ENCODE measurements at places on chromosomes 2 and 18.

DNA sequence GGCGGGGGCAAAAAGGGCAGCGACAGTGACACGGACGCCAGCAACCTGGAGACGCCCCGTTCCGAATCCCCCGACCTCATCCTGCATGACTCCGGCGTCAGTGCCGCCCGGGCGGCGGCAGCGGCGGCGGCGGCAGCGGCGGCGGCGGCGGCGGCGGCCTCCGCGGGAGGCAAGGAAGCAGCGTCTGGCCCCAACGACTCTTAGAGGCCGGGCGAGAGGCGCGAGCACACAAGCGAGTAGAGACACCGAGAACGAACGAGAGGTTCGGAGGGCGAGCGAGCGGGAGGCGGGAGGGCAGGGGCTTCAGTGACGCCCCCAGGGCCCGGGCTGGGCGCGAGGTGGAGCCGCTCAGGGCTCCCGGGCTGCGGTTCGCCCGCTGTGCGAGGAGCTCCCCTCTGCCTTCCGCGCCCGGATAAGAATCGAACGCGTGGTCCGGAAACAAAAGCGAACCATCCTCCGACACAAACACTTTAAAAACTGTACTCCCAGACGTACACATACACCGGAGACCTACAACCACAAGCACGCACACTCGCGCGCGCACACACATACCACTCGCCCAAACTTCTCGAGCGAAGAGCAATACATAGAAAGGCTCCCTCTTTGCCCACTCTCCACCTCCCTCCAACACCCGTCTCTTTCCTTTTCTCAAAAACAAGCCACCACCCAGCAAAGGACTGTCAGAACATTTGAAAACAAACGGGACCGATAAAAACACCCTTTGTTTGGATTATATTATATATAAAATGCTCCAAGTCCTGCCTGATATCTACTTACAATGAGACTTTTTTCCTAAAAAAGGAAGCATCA lies 2.8 kb downstream of the SP9 start:
- H3K27ac ChIP-seq, result peak overlapping the region; percentile 84
- H3K27me3 ChIP-seq, result peaks cover 64% of the 10 kb centered on the region
- DNase-seq, result no peak
- H3K36me3 ChIP-seq, result no peaks in the 10 kb centered on the region
- H3K4me3 ChIP-seq, result peak overlapping the region; percentile 81
- H3K4me1 ChIP-seq, result peaks cover 36% of the 10 kb centered on the region

- H3K4me3 ChIP-seq, result no peak overlapping the region
- H3K4me1 ChIP-seq, result peaks cover 8% of the 10 kb centered on the region
- no peak overlapping the region for H3K27ac ChIP-seq
- no peaks in the 10 kb centered on the region for H3K36me3 ChIP-seq
These were observed 242.0 kb upstream of the STON1 start for GRCh38 chr2:48287976-48288375.

DNA sequence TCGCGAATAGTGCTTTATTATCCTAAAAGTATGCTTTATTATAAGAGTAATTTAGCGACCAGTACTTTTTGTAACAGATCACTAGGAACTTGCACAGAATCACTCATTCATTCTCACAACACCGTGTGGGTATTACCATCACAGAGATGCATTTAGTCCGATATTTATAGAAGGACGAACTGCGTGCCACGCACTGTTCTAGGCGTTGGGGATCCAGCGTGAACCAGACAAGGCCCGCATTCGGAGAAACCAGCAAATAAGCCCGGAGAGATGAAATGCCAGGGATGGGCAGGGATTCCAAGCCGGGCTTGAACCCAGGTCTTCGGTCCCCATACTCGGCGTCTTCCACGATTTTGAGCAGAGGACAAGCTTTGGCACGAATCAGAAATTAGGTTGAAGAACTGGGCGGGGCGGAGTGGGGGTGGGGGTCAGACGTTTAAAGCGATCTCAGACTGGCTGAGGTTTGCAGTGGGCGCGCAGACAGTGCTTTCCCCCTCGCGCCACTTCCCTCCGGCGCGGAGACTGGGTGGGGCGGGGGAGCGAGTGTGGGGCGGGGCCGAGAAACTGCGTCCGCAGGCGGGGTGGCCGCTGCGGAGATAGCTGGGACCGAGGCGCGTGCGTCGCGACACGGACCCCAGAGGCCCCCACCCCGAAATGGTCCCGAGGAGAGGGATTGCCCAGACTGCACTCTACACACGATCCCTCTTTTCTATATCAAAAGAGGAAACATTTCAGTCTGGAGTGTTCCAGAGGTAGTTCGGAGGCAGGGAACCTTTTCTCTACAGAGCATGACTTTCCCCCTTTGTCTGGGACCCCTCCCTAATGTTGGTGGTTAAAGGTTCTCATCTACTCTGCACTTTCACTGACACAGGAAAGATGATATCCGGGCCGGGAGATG lies 1.1 kb upstream of the CXCR4 start:
- H3K4me3 ChIP-seq, result peak overlapping the region; percentile 97
- H3K27ac ChIP-seq, result peak overlapping the region; percentile 98
- DNase-seq, result peak; percentile 67
- peaks cover 69% of the 10 kb centered on the region for H3K4me1 ChIP-seq
- H3K36me3 ChIP-seq, result peaks cover 19% of the 10 kb centered on the region

- peaks cover 2% of the 10 kb centered on the region for H3K36me3 ChIP-seq
- H3K27me3 ChIP-seq, result peaks cover 57% of the 10 kb centered on the region
- no peak for DNase-seq
- no peak overlapping the region for H3K4me3 ChIP-seq
These were observed 844 bp upstream of the VSNL1 start for GRCh38 chr2:17539611-17540092.

Measured in activated T-helper 1 cell treated with anti-CD3 and anti-CD28 coated beads, Interleukin-12 subunit alpha, Interleukin-12 subunit beta, Interleukin-2, Interleukin-4 antibody, amounts not matched to agents 30 ng/mL and 10 ng/mL and 1 ng/mL, durations not matched to agents 14 hours and 24 hours and 36 hours (primary cell).